ENCODE measurements at places on chromosomes 7 and 10.

- no peak for DNase-seq
These were observed 232.5 kb downstream of the TNS3 start for GRCh38 chr7:47349401-47349800.

DNA sequence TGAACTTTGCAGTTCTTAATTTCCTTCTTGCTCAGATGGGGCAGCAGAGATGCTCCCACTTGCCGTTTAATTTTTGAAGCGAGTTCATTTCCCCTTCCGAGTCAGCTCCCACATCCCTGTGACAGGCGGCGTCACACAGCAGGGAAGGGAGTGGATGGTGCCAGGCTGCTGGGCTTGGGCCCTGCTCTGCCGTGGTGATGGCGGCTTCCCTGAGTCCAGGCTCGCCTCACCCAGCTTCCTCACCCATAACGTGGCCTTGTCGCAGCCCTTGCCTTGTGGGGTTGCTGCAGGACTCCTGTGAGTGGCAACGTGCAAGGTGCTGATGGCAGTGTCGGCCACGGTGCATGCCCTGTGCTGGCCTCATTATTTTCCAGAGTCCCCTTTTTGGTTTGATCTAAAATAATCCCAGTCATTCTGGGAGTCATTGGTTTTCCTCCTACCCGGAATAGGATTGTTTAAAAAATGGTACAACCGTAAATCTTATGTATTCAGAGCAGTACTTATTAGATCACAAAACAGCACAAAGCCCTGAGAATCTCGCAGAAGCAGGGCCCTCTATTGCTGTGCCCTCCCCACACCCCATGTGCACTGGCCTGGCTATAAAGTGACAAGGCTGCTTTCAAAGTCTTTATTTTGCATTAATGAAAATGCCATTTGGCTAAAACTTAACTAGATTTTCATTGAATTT lies 260.1 kb downstream of the WDR37 start:
- DNase-seq: no peak

DNA sequence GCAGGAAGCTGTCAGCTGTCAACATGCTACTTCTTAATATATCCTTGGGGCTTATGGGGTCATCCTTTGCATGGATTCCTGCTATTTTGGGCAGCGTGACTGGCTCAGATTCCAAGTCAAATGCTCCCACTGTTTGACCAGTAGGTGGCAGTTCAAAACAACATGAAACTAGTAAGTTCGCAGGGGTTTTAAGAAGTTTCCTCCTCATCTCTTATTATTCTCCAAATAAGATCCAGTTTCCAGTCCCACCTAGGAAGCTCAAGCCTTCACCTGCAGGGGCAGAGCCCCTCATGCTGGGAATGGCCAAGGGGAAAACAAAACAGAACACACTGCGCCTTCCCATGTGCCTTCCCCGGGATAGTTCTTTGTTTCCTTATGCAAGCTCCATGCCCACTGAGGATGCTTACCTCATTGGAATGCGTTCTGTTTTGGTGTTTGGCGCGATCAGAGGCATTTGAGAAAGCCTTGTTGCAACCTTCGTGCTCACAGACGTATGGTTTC lies 259.8 kb downstream of the GLI3 start:
- no peak for DNase-seq

- DNase-seq: no peak
These were observed 103.2 kb upstream of the VIPR2 start for GRCh38 chr7:159247910-159248309.

GRCh38 chr10:78829565-78829964 lies 239.2 kb upstream of the ZMIZ1 start:
- DNase-seq: peak; percentile 45

- DNase-seq: no peak
These were observed 36.0 kb upstream of the NRP1 start for GRCh38 chr10:33370434-33370930.

DNA sequence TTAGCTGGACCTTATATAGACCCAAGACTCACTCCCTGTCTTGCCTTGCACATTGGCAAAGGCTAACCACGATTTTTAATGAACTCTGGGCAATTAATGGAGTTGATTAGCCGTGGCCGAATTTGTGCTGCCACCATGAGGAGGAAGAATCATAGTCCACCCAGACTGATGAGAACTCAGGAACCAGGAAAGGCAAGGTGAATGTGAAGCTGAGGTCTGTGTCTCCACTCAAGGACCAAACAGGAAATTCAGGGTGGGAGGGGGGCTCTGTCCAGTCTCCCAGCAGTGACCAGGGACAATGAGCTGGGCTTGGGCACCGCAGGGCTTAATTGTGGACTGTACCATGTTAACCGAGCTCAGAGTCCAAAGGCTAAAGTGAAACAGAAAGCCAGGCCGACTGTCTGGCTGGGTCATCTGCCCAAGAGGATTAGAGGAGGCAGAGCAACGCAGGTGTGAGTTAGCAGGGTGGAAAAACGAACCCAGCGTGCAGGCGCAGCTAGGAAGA lies 127.0 kb upstream of the JCAD start:
- DNase-seq: no peak

GRCh38 chr7:83677180-83677866 lies 28.4 kb upstream of the SEMA3E start:
- DNase-seq: peak; percentile 52

GRCh38 chr7:36283711-36284130 lies 105.9 kb upstream of the ANLN start:
- no peak for DNase-seq

- no peak for DNase-seq
These were observed 271.3 kb downstream of the STK31 start for GRCh38 chr7:23981314-23981713.

- no peak for DNase-seq
These were observed 258.8 kb downstream of the PHF14 start for GRCh38 chr7:11232462-11232861.

DNA sequence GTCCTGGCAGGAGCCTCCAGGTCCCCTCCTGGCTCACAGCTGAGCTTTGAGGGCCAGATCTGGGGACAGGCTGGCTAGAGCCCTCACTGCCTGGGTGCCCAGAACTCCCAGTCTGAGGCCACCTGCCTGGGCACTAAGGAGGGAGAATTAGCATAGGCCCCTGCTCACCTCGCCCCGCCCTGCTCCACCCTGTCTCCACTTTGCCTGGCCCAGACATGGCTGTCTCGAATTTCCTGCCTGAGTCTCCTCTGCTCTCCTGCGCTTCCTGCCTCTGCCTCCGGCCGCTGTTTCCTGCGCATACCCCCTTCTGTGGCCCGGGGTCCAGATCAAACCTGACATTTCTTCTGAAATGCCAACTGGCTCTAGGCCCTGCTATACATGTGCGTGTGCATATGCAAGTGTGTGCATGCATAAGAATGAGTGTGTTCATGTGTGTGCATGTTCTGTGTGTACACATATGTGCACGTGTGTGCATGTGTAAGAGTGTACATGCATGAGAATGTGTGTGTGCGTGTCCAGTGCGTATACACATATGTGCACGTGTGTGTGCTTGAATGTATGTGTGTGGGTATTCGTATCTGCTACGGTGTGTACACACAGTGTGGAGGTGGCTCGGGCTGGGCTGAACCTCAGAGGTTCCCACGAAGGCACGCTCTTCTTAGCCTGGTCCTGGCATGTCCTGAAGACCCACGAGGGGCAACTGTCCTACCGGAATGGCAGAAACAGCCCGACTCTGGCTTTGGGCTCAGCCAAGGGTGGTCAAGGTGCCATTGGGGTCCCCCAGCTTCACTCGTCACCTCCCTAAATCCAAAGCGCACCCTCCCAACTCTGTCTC lies 64.9 kb downstream of the MYL10 start:
- no peak for DNase-seq

DNA sequence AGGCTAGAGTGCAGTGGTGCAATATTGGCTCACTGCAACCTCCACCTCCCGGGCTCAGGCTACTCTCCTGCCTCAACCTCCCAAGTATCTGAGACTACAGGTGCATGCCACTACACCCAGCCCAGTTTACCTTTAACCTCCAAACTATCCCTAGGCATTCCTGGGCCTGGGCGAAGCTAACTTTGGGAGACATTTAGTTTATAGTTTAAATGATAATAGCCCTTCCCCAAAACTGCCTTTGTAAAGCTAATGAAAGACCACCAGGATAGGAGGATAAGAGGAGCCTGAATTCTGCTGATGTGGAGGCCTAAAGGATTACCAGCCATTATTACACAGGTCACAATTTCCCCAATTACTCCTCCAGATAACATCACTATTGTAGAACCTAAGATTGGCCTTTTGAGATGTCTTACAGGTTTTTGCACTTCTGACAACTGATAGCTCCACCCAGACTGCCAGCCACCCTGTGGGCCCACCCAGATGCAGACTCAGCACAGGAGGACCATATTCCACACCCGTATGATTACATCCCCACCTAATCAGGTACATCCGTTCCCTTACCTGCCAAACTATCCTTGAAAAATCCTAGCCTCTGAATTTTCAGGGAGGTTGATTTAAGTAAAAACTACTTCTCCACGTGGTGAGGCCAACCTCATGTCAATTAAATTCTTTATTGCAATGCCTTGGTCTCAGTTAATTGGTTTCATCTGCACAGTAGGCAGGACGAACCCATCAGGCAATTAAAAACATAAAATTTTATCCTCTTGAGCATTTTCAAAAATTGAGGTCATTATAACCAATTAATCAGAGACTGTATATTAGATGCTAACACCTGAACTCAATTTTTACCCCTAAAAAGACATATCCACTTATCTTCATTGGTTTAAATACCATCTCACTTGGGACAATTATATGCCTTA lies 62.3 kb upstream of the TMEM254 start:
- no peak for DNase-seq

- DNase-seq: no peak
These were observed 35.5 kb downstream of the CTBP2 start for GRCh38 chr10:125124907-125125306.

All from AG04449 (cell line).